ENCODE measurements at places on chromosomes 4 and X.

DNA sequence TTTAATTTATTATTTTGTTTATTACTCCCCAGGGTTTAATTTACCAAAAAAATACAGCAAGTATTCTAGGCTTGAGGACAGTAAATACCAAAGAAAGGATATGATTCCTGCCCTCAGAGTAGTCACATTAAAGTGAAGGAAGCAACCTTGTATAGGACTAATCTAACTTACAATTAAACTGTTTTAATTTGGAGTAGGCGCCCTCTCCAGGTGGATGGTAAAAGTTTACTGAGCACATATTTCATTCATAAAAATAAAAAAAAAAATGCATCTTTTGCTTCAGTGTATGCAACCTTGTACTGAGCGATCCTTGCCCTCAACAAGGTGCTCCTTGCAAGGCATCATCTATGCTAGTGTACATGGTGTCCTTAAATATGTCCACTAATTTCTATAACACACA lies 72.0 kb upstream of the MAGEB16 start:
- no peak for DNase-seq

DNA sequence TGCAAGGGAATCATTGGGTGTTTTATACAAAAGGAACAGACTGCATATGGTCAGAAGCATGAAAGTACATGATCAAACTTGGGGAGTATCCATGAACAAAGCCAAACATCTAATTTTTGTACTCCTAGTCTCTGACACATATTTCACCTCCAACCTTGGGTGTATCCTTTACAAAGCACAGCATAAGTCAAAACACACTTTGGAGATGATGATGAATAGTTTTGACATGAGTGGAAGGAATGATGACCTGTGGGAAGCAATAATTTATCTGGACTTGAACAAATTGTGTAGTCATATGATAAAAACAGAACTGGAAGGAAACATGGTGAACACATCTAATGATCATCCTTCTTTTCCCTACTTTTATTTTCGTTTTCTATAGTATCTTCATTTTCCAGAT lies 108.7 kb upstream of the PLS3 start:
- no peak for DNase-seq

GRCh38 chr4:83875437-83875836 lies 339.5 kb downstream of the GPAT3 start:
- DNase-seq: no peak

DNA sequence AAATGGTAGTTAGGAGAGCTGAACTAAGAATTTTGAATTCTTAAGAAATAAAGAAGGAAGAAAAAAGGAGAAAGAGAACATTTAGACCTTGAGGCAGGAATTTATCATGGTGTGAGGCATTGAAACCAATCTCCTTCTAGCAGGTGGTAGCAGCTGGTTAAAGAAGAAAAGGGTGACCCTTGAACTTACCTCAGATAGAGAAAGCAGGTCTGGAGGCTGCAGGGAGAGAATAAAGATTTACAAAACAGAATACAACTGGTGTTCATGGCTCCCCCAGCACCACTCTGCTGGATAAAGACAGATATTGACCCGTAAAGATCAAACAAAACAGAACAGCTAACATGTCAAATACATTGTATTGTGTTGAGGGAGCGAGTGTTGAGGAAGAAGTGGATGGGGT lies 56.0 kb downstream of the NCAPG start:
- no peak for DNase-seq

All from T-cell (primary cell).